ENCODE measurements at places on chromosomes 7 and 10.

DNA sequence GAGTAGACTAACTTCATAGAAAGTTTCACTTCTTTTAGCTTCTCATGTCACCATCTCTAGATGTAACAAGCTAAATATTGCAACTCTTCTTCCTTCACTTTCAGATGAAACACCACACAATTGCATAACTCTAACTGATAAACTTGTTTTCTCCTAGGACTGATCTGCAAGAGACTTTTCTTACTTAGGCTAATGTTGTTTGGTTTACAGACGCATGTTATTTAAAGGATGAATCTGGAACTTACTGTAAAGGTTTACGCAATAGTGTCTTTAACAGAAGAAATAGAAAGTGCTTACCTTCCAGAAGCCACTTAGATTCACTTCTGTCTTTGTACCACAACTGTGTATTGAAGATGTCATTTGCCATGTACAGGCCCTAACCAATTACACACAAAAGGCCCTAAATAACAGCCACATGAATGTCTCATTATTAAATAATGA is 22.1 kb upstream of the ZC3HAV1 start:
- no peak for DNase-seq

GRCh38 chr10:116207690-116208089 is 65.3 kb downstream of the GFRA1 start:
- DNase-seq = no peak

DNA sequence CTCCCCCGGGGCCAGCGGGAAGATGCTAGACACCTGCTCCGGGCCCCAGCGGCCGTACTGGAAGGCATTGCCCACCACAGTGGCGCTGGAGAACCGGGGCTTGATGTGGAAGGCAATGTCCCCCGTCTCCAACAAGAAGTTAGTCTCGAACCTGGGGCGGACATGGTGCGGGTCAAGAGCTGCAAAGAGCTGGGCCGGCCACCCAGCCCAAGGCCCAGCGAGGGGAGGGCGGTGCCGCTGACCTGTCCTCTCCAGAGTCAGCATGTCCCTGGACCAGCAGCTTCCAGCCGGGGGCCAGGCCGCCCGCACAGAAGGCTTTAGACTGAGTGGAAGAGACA is 551 bp downstream of the GRIFIN start:
- no peak for DNase-seq

GRCh38 chr10:101142533-101143344 is 11.6 kb downstream of the TLX1 start:
- no peak for DNase-seq

GRCh38 chr10:133276435-133277201 is at the start of gene ADAM8:
ADAM8 (minus strand) TSS chr10:133276868; CDS start chr10:133276817, 51 bp downstream.
- DNase-seq = no peak

- DNase-seq = no peak
Measured at GRCh38 chr10:17432723-17433122, 21.7 kb downstream of the ST8SIA6 start.

DNA sequence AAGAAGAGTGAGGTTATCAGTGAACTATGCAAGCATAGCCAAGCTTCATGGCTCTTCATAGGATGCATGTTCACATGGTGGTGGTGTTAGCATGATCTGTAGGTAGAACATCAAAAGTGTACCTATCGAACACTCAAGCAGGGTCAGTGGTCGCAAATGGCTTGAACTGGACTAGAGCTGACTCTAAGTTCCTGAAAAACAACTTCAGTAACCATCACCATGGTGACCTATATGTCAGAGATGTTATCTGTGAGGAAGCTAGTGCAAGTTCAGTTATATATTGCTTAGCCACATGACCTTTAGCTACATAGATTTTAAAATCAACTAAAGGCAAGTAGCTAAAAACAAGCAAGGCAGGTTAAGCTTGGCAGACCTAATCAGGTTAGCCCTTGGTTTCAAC is 163.1 kb upstream of the AGR3 start:
- DNase-seq = no peak

Measured in stimulated activated CD8-positive, alpha-beta memory T cell treated with anti-CD3 and anti-CD28 coated beads, Interleukin-4, amount 100 ng/mL, for 4 hours (primary cell).